ENCODE measurements at places on chromosomes 2 and 18.
A peak's percentile ranks its signal among the peaks of the same experiment; 100 is the strongest.

DNA sequence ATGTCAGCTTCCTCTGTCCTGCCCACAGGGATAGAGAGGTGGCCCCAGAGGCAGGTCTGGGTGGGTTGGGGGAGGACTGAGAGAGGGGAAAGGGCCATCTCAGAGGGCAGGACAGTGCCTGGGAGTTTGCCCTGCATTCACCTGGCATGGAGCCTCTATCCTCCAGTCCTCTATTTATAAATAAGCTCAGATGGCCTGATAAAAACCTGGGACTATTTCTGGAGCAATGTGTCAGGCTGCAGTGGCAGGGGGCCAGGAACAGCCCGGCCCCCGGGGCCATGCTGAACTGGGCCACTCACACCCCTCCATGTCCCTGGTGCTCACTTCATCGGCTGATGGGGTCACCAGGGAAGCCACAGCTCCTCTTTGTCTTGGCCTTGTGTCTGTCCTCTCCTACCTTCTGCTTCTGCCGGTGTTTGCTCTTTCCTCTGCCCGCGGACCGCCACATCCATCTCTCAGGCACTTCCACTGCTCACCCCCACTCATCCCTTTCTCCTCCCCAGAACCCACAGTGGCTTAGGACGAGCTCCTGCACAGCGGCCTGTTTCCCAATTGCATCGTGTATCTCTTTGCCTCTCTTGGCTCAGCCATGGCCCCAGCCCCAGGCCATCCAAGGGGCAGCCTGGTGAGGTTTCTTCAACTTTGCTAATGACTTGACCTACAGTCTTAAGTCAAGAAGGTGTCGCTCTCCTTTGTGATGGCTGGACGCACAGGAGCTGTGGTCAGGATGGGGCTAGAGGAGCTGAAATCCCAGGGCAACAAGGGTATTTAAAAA, 38.8 kb downstream of the SCTR start:
- DNase-seq = no peak

- no peak for DNase-seq
Measured at GRCh38 chr2:169714699-169715098, 18.9 kb upstream of the KLHL23 start.

DNA sequence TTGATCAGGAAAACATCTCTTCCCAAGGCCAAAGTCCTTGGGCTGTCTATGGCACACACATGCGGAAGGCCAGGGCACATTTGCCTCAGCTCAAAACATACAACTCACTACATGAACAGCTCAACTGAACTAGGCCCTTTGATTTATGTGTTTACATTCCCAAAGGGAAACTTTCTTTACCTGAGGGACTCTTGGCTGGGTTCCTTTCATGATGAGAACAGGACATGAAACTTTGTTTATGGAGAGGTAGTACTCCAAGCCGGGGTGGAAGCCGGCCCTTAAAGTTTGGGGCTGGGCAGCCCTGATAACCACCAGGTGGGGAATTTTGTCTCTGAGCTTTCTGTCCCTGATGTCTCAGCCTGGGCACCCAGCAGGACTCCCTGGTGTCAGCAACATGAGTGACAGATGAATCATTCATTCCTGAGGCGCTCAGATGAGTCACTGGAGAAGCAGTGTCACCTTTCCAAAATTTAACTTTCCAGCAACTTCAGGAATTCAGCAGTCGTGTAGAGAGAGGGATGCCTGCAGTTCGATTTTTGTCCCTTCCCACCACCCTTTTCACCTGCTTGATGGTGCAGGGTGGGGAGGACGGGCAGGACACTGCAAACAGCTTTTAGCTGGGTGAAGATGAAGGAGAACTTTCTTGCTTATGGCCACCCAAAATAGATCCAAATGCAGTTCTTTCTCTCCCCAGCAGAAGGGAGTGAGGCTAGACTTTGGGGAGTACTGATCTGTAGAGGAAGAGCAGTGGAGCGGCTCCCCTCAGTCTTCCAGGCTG, 331.6 kb downstream of the DYSF start:
- DNase-seq = no peak

GRCh38 chr2:170969872-170970496, 40.9 kb downstream of the GORASP2 start:
- DNase-seq = peak; percentile 15

- DNase-seq = no peak
Measured at GRCh38 chr2:12251749-12252148, 465.0 kb upstream of the TRIB2 start.

- no peak for DNase-seq
Measured at GRCh38 chr2:226715347-226715990, 84.2 kb downstream of the IRS1 start.

GRCh38 chr2:175180701-175181103, 808 bp downstream of the ATP5MC3 start:
- DNase-seq = peak; percentile 66

- DNase-seq = no peak
Measured at GRCh38 chr2:239214725-239215124, 186.1 kb downstream of the HDAC4 start.

GRCh38 chr2:207711750-207712530, 500 bp downstream of the CCNYL1 start:
- peak; percentile 68 for DNase-seq

DNA sequence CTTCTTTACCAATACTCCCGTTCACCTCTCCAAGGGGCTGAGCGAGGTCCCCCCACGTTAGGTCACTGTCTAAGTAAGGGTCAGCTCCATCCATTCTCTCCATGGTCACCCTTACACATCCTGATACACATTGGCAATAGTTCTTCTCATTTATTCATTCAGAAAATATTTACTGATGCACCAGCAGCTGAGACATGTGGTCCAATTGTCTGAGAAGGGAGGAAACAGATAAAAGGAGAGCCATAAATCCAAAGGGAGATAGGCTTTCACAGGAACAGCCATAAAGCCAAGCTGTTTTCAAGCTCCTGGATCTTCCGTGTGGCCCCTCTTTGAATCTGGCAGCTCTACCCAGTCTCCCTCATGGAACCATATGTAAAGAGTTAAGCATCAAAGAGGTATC, 121.2 kb downstream of the TXNL1 start:
- DNase-seq = no peak

- peak; percentile 95 for DNase-seq
Measured at GRCh38 chr2:213923543-213923942, 487.3 kb upstream of the VWC2L start.

DNA sequence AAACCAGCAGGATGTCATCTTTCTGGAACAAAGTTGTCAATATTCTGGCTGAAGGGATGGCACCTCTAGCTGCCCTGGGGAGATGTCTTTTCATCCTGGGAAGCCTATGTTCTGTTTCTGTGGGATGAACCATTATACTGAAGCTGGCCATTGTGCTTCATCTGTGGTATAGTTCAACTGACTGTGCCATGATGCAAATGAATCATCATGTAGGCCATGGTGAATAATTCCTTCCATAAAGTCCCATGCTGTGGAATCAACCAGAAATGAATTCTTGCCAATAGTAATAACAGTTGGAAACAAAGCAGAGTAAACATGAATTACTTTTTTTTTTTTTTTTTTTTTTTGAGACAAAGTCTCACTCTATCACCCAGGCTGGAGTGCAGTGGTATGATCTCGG, 64.1 kb upstream of the CNGA3 start:
- no peak for DNase-seq

GRCh38 chr18:1075876-1076275, 171.2 kb downstream of the ADCYAP1 start:
- no peak for DNase-seq

DNA sequence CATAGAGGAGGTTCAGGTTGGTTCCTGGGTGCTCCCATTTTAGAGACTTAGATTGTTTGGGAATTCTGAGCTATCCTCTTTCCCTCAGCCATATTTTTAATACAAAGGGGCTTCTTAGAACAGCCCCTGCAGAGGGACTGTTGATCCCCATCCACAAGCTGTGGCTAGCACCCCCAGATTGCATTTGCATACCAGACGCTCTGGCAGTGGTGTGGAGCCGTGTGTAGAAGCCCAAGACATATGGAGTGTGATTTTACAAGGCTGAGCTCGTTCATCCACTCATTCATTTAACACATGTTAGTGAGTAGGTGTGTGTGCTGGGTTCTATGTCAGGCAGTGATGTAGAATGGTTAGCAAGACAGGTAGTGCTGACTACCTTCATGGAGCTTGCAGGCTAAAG, 166.7 kb upstream of the BOD1L2 start:
- no peak for DNase-seq

DNA sequence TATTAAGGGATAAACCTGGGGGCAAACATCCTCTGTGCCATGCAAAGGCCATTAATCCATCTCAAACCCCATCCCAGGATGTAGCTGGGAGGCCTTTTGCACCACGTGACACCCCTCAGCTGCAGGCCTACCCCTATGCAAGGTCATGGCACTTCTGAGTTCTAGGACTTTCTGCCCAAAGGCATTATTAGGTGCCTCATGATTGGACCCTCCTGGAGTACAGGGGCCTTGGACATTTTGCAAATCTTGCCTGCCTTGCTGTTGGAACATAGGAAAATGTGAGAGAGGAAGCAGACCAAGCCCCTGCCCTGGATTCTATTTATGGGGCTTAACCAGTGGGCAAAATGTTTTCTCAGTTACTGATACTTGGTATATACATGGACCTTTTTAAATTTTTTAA, 44.2 kb upstream of the NFU1 start:
- DNase-seq = no peak

DNA sequence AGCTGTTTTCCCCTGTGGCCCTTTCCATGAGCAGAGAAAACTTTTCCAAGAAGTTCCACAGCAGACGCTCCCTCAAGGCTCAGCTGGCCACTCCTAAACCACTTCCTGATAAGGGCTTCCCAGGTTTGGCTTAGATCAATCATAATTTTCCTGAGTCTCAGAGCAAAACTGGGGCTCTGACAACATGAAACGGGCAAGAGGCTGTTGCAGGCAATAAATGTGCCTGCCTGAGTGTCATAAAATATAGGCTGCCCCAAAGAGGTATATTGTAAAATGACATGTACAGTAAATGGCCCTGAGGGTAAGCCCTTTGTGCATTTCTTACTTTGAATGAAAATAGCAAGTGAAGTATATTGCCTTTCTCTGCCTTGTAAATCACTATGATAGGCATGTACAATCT, 105.6 kb upstream of the UXS1 start:
- no peak for DNase-seq

DNA sequence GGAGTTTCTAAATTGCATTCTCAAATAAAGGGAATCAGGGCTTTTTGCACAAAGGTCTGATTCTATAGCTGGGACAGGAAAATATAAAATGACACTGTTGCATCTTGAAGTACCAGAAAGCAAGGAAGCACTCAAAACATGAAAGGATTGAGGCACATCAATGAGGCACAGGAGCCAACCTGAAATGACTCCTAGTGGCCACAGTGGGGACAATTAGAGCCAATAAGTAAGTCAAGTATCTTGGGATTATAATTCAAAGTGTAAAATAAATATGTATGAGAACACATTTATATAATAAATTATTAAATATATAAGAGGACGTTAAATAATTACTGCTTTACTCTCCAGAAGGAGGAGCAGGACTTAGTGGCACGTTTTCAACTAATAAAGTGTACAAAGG, 1259.5 kb upstream of the CDH2 start:
- DNase-seq = peak; percentile 6

DNA sequence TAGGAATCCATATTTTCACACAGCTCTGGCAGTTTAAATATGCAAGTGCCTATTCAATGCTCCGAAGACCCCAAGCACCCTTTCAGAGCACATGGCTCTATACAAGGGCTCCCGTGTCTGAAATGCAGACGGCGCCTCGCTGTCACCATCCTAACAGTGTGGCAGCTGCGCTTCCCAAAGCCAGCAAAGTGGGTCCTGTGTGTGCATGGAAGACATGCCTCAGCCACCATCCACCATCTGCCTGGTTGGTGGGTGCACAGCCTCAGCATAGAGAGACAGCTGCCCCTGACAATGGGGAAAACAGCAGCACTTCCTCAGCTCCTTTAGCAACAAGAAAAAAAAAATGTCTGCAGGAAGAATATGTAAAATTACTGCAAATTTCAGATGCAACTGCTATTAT, 218.1 kb downstream of the SP3 start:
- no peak for DNase-seq
